Panc1 (cell line): ENCODE measurements at places on chromosomes 16 and 17.

GRCh38 chr16:68077866-68078700 is 7.1 kb upstream of the NFATC3 start:
- H3K36me3 ChIP-seq, result no peaks in the 10 kb centered on the region
- H3K4me3 ChIP-seq, result no peak overlapping the region
- no peak overlapping the region for H3K27ac ChIP-seq
- no peaks in the 10 kb centered on the region for H3K27me3 ChIP-seq
- H3K4me1 ChIP-seq, result no peaks in the 10 kb centered on the region

GRCh38 chr17:81542431-81543338 is 9.5 kb downstream of the FAAP100 start:
- no peaks in the 10 kb centered on the region for H3K27me3 ChIP-seq
- peaks cover 74% of the 10 kb centered on the region for H3K4me1 ChIP-seq
- H3K4me3 ChIP-seq, result no peak overlapping the region
- DNase-seq, result no peak
- 0 out of 2 replicates have a peak overlapping the region, but pooled peaks have one; percentile 44 for H3K27ac ChIP-seq
- peaks cover 9% of the 10 kb centered on the region for H3K36me3 ChIP-seq

- DNase-seq, result no peak
- H3K4me1 ChIP-seq, result no peaks in the 10 kb centered on the region
- no peaks in the 10 kb centered on the region for H3K27me3 ChIP-seq
- no peaks in the 10 kb centered on the region for H3K36me3 ChIP-seq
These were observed 17.4 kb upstream of the GPRC5C start for GRCh38 chr17:74414510-74414909.

DNA sequence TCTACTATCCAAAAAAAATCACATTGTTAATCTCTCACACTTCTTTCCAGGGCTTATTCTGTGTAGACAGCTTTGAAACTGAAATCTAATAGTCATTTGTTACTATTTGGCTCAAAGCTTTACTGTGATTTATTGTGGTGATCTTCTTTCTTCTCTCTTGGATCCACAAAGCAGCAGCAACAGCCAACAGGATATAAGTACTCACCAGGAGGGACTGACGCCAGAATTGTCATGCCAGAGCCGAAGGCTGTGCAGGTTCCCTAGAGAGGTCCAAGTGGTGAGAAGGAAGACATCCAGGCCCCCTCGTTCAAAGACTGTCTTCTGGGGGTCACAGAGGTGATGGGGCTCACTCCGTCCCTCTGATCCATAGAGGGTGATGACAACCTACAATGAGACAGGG is 33.3 kb downstream of the PKD1L3 start:
- H3K4me3 ChIP-seq, result no peak overlapping the region
- H3K36me3 ChIP-seq, result no peaks in the 10 kb centered on the region
- no peak overlapping the region for H3K27ac ChIP-seq
- H3K27me3 ChIP-seq, result no peaks in the 10 kb centered on the region
- DNase-seq, result no peak

DNA sequence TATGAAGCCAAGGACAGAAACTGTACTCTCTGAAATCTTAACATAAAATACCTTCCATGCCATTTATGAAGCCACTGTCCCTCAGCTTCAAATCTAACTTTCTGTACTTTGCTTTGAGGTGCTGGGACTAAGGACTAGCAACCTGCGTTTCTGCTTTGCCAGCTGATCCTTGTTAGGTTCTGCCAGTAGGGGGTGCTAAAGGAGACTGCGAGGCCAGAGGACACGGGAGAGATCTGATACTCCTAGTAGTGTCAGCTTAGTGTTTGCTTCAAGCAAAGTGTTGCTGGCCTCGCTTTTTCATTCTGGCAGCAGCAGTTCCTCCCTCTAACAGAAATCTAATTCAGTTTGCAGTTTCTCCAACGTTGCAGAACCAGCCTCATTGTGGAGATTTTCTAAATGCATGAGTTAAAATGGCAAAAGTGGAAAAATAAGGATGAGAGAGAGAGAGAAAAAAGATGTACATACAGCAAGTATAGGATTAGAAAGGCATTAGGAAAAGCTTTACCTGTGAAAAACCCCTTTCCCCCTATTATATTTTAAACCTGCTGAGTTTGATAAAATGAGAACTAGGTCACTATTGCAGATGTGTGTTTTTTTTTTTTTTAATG is 297.5 kb downstream of the CA10 start:
- H3K27ac ChIP-seq, result no peak overlapping the region
- H3K4me1 ChIP-seq, result no peaks in the 10 kb centered on the region
- H3K27me3 ChIP-seq, result no peaks in the 10 kb centered on the region
- no peak for DNase-seq

- no peak overlapping the region for H3K27ac ChIP-seq
- no peaks in the 10 kb centered on the region for H3K4me1 ChIP-seq
- H3K36me3 ChIP-seq, result no peaks in the 10 kb centered on the region
- H3K4me3 ChIP-seq, result no peak overlapping the region
These were observed 62.2 kb upstream of the CHMP6 start for GRCh38 chr17:80929449-80929848.

- H3K4me1 ChIP-seq, result peaks cover 13% of the 10 kb centered on the region
- peak overlapping the region; percentile 66 for H3K27ac ChIP-seq
- peaks cover 9% of the 10 kb centered on the region for H3K36me3 ChIP-seq
- H3K4me3 ChIP-seq, result no peak overlapping the region; the same call in 1 of the 2 replicates
- DNase-seq, result no peak
- no peaks in the 10 kb centered on the region for H3K27me3 ChIP-seq
These were observed 818 bp upstream of the CNEP1R1 start for GRCh38 chr16:50024207-50024606.

- no peaks in the 10 kb centered on the region for H3K36me3 ChIP-seq
- no peak overlapping the region for H3K27ac ChIP-seq
- H3K4me1 ChIP-seq, result no peaks in the 10 kb centered on the region
- H3K4me3 ChIP-seq, result no peak overlapping the region
These were observed 13.0 kb downstream of the MGRN1 start for GRCh38 chr16:4637501-4638166.

- no peak overlapping the region for H3K4me3 ChIP-seq
- no peaks in the 10 kb centered on the region for H3K27me3 ChIP-seq
- H3K27ac ChIP-seq, result no peak overlapping the region
These were observed 6.7 kb downstream of the CEP295NL start for GRCh38 chr17:78896091-78896833.

GRCh38 chr17:5378566-5379207 is 40.8 kb downstream of the NUP88 start:
- H3K27me3 ChIP-seq, result no peaks in the 10 kb centered on the region
- no peaks in the 10 kb centered on the region for H3K4me1 ChIP-seq
- peaks cover 6% of the 10 kb centered on the region for H3K36me3 ChIP-seq
- H3K27ac ChIP-seq, result no peak overlapping the region

DNA sequence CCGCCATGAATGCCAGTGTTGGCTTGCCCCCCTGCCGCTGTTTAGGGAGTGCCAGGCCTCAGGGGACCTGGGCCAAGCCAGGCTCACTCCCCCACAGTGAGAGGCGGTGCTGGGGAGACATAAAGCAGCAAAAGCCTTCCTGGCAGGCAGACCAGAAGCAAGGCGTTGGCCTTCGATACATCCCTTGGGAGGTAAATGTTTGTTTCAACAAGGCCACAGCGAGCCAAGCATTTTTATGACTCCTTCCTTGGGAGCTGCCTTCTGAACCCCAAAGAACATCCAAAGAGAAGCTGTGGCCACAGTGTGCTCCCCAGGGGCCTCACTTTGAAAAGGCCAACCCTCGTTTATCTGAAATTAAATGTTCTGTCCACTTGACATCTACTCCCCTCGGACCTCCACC is 119.7 kb upstream of the CIBAR2 start:
- no peak overlapping the region for H3K27ac ChIP-seq
- peaks cover 6% of the 10 kb centered on the region for H3K4me1 ChIP-seq
- H3K4me3 ChIP-seq, result no peak overlapping the region
- H3K36me3 ChIP-seq, result no peaks in the 10 kb centered on the region

- H3K36me3 ChIP-seq, result no peaks in the 10 kb centered on the region
- no peak for DNase-seq
- no peak overlapping the region for H3K4me3 ChIP-seq
These were observed 12.1 kb downstream of the HEATR9 start for GRCh38 chr17:35856603-35857002.

- DNase-seq, result no peak
- H3K4me3 ChIP-seq, result no peak overlapping the region
- no peaks in the 10 kb centered on the region for H3K27me3 ChIP-seq
- no peak overlapping the region for H3K27ac ChIP-seq
These were observed 903.9 kb downstream of the CDH11 start for GRCh38 chr16:64217789-64218535.

DNA sequence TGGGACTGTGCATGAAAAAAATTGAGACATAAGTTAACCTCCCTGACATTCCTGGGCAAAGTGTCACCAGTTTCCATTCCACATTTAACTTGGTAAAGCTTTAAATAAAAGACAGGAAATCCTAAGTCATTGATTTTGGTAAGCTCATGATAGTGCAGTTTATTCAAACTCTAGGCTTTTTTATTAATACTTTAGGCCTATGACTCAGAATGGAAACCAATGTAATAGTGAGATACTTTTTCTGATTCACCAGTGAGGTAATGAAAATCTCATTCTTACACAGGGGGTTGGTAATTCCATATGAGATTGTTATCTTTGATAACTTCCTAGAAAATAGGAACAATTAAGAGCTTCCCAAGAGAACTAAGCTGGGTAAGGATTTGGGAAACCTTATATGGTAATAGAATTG is 91.1 kb downstream of the NLK start:
- H3K4me3 ChIP-seq, result no peak overlapping the region
- no peaks in the 10 kb centered on the region for H3K27me3 ChIP-seq
- no peak overlapping the region for H3K27ac ChIP-seq
- no peak for DNase-seq
- H3K36me3 ChIP-seq, result peaks cover 8% of the 10 kb centered on the region

GRCh38 chr17:82664701-82665182 is 16.5 kb upstream of the WDR45B start:
- no peaks in the 10 kb centered on the region for H3K27me3 ChIP-seq
- no peak overlapping the region for H3K27ac ChIP-seq
- H3K36me3 ChIP-seq, result no peaks in the 10 kb centered on the region
- no peak overlapping the region for H3K4me3 ChIP-seq
- H3K4me1 ChIP-seq, result no peaks in the 10 kb centered on the region

GRCh38 chr16:77133706-77134105 is 57.3 kb upstream of the MON1B start:
- H3K27ac ChIP-seq, result no peak overlapping the region
- no peaks in the 10 kb centered on the region for H3K4me1 ChIP-seq
- H3K4me3 ChIP-seq, result no peak overlapping the region

DNA sequence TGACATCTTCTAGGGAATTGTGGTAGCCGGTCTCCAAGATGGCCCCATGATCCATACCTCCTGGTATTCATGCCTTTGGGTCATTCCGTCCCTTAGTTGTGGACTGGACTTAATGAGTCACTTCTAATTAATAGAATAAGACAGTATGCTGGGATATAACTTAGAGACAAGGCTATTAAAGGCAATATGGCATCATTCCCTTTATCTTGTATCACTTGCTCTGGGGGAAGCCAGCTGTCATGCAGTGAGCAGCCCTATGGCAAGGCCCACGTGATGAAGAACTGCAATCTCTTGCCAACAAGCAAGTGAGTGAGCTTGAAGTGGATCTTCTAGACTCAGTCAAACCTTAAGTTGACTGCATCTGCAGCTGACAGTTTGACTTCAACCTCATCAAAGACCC is 97.8 kb upstream of the MED13 start:
- no peaks in the 10 kb centered on the region for H3K36me3 ChIP-seq
- H3K27ac ChIP-seq, result no peak overlapping the region

DNA sequence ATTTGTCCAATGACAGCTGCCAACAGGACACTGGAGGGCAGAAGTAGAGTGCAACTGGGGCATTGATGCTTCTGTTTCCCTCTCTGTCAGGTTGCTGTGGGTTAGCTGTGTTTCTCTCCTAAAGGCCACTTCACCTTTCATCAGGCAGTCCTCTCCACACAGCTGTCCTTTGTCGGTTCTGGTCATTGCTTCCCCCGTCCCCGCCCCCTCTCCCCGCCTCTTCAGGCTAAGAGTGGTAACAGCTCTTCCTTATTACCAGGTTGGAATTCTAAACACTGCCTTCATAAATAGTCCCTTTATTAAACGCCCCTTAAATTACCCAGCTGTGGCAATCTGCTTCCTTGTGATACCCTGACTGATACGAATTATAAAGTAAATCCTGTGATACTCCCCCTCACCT is 31.8 kb upstream of the NSRP1 start:
- no peak overlapping the region for H3K27ac ChIP-seq
- DNase-seq, result no peak
- no peaks in the 10 kb centered on the region for H3K36me3 ChIP-seq
- H3K27me3 ChIP-seq, result peaks cover 11% of the 10 kb centered on the region
- no peak overlapping the region for H3K4me3 ChIP-seq
- no peaks in the 10 kb centered on the region for H3K4me1 ChIP-seq

DNA sequence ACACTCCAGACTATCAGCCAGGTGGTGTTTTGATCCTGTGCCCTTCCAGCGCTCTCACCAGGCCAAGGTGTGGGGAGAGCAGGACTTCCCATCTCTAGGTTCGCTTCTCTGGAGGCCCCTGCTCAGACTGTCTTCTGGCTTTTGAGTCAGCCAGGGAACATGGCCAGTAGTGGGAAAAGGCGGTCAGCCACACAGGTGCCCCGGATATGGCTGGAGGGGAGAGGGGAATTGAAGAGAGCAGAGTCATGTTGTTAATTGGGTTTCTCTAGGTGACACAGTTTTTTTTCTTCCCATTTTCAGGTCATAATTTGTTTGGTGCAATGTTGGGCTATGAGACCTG is 1.5 kb downstream of the MINK1 start:
- no peak for DNase-seq
- H3K27me3 ChIP-seq, result no peaks in the 10 kb centered on the region
- H3K36me3 ChIP-seq, result no peaks in the 10 kb centered on the region

DNA sequence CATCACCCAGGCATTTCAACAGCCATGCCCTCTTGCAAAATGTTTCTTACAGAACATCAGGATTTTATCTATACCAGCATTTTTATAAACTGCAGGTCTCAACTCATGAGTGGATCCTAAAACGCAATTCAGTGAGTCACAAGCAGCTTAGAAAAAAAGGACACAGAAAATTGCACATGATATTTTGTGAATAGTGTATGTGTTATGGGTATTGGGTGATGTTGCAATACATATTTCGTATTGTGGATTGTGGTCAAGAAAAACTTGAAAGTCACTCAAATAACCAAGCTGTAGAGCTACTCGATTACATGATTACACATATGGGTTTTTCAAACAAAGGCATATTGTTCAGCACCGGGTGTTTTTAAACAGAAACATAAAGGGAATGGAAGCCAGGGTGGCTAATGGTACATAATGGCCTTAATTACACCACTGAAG is 1.4 kb downstream of the WIPI1 start:
- H3K36me3 ChIP-seq, result no peaks in the 10 kb centered on the region
- peak overlapping the region; percentile 71 for H3K4me3 ChIP-seq
- no peaks in the 10 kb centered on the region for H3K27me3 ChIP-seq
- peaks cover 6% of the 10 kb centered on the region for H3K4me1 ChIP-seq

GRCh38 chr16:1976951-1977874 is 4.1 kb downstream of the NOXO1 start:
- peaks cover 28% of the 10 kb centered on the region for H3K4me1 ChIP-seq
- no peak overlapping the region for H3K4me3 ChIP-seq
- no peak for DNase-seq
- no peaks in the 10 kb centered on the region for H3K27me3 ChIP-seq

DNA sequence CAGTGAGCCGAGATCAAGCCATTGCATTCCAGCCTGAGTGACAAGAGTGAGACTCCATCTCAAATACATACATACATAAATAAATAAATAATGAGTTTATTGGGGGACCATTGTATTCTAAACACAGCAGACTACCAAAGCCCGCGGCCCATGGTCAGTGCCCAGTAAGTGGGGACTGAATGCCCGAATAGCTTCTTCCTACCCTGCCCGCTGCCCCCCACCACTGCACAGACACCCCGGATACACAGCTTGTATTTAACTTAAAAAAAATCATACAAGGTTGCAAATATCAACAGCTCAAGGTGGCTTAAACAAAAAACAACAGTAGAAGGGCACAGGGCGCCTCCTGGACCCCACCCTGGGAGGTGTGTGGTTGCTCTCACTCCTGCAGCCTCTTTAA is 22.6 kb upstream of the TLK2 start:
- no peaks in the 10 kb centered on the region for H3K4me1 ChIP-seq
- H3K4me3 ChIP-seq, result no peak overlapping the region
- no peaks in the 10 kb centered on the region for H3K36me3 ChIP-seq
- no peak overlapping the region for H3K27ac ChIP-seq
- no peak for DNase-seq
